ENCODE measurements at places on chromosomes 7 and 10.

- DNase-seq: no peak
Measured at GRCh38 chr10:91340613-91341362, 69.4 kb upstream of the HECTD2 start.

- DNase-seq: no peak
Measured at GRCh38 chr10:8279598-8279997, 225.1 kb downstream of the GATA3 start.

- DNase-seq: no peak
Measured at GRCh38 chr10:130498934-130499333, 362.7 kb downstream of the GLRX3 start.

DNA sequence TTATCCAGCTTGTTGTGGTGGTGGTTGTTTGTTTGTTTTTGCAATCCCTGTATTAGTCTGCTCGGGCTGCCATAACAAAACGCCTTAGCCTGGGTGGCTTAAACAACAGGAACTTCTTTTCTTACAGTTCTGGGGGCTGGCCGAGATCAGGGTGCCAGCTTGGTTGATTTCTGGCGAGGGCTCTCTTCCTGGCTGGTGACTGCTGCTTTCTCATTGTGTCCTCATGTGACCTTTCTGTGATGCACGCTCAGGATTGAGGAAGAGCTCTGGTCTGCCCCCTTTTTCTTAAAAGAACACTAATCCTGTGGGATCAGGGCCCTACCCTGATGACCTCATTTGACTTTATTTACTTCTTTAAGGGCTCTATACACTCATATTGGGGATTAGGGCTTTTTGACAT, 107.1 kb upstream of the NRP1 start:
- no peak for DNase-seq

- DNase-seq: no peak
Measured at GRCh38 chr7:2518737-2519118, 846 bp upstream of the LFNG start.

GRCh38 chr7:91645542-91645941, 235.0 kb downstream of the MTERF1 start:
- no peak for DNase-seq

DNA sequence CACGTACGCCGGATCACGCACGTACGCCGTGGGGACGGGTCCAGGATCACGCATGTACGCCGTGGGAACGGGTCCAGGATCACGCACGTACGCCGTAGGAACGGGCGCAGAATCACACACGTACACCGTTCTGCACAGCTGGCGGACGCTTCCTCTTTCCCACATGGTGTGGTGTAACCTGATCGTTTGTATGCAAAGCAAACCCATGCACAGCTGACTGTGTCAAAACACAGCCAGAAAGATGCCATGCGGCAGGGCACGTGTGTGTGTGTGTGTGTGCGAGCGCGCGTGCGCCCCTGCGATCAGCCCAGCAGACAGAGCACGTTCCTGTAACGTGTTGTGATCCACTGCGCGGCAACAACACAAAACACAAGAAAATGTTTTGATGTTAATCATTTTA, 573.6 kb downstream of the DNAJB6 start:
- DNase-seq: no peak

DNA sequence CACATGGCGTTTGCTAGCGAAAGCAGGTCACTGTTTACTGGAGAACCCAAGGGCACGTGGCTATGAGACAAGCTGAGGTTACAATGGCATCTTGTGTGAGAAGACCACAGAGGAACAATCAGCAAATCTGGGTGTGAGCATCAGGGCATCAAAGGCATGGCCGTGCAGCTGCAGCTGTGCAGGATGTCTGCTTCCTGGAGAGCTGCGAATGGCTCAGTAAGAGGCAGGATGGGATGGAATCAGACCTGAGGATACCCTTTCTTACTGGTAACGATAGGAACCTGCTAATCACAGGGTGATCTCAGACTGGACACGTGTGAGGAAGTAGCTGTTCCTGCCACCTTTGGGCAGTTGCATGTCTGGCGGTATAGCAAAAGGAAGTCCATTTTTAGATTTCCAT, 119.5 kb downstream of the RNF216 start:
- no peak for DNase-seq

- no peak for DNase-seq
Measured at GRCh38 chr10:110765513-110766319, 106.0 kb upstream of the PDCD4 start.

DNA sequence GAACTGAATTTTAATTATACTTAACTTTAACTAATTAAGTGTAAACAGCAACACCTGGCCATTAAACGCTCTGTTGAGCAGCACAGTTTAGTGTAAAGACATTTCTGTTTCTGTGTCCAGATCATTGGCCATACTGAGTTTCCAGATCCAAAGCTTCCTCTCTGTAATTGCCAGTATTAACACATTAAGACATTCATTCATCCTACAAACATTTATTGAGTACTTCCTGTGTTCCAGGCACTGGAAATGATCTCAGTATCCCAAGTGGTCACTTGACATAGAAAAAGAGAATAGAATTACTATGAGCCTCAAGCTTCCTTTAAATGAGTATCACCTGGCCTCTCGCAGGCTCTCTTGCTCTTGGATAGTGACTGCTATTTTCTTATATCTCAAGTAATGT, 618.1 kb downstream of the SORCS3 start:
- DNase-seq: no peak

GRCh38 chr7:4610768-4611467, 71.2 kb upstream of the FOXK1 start:
- DNase-seq: peak; percentile 24

- DNase-seq: no peak
Measured at GRCh38 chr10:77692782-77693181, 55.2 kb upstream of the KCNMA1 start.

DNA sequence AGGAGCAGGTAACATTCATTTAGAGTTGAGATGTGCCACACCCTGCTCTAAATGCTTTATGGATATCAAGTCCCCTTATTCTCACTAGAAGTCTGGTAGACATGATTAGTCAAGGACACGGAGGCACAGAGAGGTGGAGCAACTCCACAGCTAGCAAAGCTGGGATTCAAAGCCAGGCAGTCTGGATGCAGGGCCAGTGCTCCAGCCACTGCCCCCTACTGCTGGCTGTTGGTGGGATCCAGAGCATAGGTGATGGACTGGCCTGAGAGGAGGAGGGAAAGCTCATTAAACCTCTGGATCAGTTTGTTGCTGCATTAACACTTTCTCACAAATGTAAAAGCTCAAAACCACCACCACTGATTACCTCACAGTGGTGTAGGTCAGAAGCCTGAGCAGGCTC, 22.6 kb upstream of the KBTBD2 start:
- no peak for DNase-seq

GRCh38 chr10:31129880-31130405, 98.3 kb upstream of the ZNF438 start:
- DNase-seq: no peak
